ENCODE measurements at places on chromosomes 5 and 9.

DNA sequence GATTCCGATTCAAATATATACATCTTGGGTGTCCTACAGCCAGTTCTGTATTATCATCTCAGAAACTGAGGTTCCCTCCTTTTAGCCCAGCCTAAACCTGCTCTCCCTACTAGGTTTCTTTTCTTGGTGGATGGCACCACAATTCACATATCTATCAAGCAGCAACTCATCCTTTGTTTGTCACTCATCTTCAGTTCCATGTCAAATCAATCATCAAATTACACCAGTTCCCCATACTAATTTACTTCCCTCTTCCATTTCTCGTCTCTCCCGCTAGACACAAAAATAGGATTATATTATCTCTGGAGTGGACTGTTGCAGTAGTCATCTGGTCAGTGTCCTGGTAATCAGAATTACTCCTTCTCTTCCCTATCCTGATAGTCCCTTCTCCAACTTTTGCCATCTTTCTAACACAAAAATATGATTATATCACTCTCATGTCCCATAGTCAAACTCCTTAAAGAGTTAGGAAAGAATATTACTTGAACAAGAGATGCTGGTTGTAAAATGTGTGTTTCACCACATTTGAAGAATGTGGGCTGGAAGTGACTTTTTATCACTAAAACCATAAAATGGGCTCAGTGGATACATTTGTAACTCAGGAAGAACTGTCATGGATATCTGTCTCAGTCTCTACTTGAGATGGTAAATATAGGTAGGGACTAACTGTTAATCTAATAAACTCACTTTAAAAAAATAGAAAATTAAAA is 69.1 kb upstream of the RICTOR start:
- no peak for DNase-seq

DNA sequence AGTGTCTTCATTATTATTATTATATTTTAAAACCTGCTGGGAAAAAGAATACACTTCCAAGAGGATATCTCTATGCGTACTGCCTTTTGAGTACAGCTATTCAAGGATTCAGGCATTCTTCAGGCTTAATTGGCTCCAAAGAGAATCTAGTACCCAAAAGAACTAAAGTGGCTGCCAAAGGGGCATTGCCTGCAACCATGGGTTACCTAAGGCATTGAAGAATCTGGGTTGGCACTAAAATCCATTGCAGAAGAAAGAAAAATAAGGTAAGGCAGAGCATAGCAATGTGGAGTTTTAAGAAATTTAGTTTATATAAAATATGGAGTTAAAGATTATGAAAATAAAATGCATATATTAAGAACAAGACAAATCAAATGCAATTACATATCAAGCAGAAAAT is 223.5 kb downstream of the TMEM161B start:
- DNase-seq, result no peak

DNA sequence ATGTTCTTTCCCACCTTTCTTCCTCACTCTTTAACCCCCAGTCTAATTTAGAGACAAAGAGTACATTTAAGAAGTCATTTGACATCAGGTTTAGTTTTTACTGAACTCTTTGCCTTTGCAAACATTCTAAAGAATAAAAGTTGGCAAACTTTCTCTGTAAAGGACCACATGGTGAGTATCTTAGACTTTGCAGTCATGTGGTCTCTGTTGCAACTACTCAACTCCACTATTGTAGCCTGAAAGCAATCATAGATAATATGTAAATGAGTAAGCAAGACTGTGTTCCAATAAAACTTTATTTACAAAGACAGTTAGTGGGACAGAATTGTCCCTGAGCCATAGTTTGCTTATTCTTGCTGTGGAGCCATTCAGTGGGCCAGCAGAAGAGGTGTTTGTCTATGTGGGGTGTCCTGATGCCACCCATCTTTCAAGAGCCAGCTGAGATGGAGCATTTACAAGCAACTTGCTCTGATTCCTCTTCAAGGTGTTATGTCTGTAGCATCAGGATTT is 25.4 kb downstream of the ABLIM3 start:
- no peak for DNase-seq

GRCh38 chr9:2345013-2345412 is 276.6 kb upstream of the VLDLR start:
- no peak for DNase-seq

GRCh38 chr5:83095957-83096539 is 18.7 kb downstream of the XRCC4 start:
- DNase-seq, result no peak

- DNase-seq, result no peak
These were observed 244.3 kb upstream of the WWC1 start for GRCh38 chr5:168047043-168047668.

DNA sequence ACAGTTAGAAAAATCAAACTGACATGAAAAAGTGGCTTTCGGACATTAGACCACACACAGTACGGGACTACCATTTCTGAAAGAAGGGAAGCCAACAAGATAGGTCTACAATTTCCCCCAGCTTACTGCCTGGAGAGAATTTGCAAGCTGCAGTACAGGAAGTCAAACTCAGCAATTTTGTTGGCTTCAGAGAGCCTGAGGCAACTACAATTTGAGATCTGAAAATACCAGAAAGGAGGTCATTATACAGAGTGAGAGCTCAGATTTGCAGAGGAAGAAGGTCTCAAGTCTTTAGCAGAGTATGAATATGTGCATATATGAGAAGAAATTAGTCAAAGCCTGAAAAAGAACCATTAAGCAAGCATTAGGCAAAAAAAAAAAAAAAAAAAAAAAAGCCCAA is 83.0 kb downstream of the OXCT1 start:
- DNase-seq, result no peak

DNA sequence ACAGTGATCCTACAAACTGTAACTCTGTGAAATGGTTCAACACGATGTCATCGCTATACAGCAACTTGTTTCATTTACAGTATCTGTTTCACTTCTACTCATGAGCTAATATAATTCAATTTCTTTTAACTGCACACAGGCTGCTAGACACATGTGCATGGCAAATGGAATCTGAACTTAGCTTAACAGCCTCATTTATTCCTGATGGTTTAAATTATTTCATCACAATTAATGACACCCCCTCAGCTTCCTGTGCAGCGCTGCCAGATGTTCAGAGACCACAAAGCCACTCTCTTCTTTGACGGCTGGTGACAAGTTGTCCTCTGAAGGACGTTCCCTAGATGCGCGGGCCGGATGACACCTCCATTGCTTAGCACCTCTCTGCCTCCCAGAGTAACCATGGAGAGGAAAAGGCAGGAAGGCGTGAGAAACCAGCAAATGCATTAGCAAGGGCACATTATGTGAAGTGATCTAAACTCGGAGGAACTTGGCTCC is 191.1 kb downstream of the BNC2 start:
- peak; percentile 4 for DNase-seq

DNA sequence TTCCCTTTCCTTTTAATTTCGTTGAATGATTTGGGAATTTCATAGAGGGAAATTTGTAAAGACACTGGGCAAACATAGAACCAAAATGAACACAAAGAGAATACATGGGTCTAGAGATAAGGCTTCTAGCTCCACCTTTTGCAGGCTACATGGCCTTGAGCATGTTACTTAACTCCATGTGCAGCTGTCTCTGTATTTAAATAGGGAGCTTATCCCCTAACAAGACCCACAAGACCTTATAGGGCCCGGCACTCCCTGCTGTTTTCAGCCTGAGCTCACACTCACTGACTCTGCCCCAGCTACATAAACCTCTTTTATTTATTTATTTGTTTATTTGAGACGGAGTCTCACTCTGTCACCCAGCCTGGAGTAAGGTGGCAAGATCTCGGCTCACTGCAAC is 30.6 kb upstream of the TLE1 start:
- no peak for DNase-seq

- peak; percentile 37 for DNase-seq
These were observed 100.3 kb upstream of the PANK3 start for GRCh38 chr5:168679515-168679920.

GRCh38 chr5:157747766-157748700 is 4.5 kb downstream of the LSM11 start:
- no peak for DNase-seq

GRCh38 chr5:151037561-151038411 is 17.4 kb downstream of the GPX3 start:
- no peak for DNase-seq

DNA sequence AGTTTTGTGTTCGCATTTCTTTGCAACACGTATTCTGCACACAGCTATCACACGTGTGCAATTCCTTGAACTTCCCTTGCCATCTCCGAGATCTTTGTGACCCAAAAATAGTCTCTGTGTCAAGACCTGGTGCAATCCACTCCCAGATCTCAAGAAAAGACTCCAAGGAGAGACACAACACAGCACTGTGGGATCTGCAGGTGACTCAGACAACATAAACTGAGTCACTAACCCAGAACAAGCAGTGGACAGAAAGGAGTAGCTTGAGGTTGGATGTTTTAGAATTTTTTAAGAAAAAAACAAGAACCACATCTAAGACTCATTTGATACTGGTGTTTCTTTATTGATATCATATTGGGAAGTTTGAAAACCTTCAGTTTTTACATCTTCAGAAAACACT is 396.9 kb downstream of the AGTPBP1 start:
- no peak for DNase-seq

DNA sequence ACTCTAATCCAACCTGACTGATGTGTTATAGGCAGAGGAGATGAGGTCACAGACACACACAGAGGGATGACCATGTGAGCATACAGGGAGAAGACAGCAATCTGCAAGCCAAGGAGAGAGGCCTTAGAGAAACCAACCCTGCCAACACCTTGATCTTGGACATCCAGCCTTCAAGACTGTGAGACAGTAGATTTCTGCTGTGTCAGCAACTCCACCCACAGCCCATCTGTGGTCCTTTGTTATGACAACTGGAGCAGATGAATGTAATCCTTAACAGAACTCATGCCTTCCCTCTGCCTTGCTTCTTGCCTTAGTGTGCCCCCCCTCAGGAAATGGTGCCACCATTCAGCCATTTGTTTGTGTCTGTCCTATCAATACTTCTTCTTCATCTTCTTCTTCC is 107.4 kb downstream of the NXNL2 start:
- no peak for DNase-seq

GRCh38 chr9:75873712-75874111 is 16.8 kb upstream of the PCSK5 start:
- no peak for DNase-seq

DNA sequence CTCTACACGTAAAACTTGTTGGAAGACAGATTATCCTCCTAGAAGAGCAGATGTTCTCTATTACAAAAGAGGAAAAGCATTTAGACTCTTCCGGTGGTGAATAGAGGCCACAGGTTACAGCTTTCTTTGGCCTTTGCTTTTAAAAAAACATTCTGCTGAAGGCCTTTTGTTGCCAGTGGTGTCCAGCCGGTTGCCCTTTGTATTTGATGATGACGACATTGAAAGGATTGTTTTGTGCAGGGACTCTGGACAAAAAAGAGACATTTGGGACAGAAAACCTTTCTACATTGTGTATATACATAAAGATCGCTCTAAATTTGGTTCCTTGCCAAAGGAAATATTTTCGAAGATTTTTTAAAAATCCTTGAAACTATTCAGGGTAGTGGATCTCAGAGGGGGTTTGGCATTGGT is 180.3 kb downstream of the C9orf152 start:
- DNase-seq, result no peak

- DNase-seq, result no peak
These were observed 173.9 kb upstream of the KLF9 start for GRCh38 chr9:70588381-70588780.

- no peak for DNase-seq
These were observed 37.1 kb downstream of the CAMK2A start for GRCh38 chr5:150252489-150252888.

DNA sequence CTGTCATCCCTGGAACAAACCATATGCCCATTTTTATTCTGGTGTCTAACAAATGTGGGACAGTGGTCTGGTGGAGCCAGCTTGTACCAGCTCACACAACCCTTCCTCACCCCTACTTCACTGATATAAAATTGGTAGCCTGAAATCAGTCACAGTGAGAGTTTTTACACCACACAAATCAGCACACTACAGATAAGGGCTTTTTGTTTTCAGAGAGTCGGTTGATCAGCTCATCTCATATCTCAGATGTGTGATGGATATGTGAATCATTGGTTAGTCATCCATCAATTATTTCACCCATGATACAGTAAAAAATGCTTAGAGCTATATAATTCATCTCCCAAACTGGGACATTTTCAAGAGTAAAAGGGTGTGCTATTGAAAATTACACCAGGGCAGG is 529.2 kb downstream of the EBF1 start:
- DNase-seq, result no peak

GRCh38 chr9:83431101-83432060 is 106.8 kb downstream of the FRMD3 start:
- no peak for DNase-seq

DNA sequence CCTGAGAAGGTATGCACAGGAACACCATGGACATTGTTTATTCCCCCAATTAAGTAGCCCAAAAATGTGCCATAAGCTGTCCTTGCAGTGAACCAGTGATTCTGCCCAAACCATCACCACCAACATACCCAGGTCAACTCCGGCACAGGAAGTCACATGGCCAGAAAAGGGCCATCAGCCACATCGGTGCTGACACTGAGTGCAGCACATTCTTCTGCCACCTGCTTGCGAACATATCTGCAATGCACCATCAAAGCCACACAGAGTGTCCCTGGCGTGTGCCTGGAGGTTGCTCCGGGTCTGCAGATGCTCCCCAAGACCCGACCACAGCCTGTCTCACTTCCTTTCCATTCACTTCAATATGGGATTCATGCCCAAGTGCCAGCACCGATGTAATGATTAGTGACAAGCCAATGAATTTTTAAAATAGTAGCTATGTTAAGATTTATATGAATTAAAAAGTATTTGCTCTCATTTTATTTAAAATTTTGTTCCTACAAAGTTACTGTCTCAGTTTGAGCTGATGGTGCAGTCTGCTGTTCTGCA is 37.6 kb downstream of the SYK start:
- DNase-seq, result peak; percentile 28

DNA sequence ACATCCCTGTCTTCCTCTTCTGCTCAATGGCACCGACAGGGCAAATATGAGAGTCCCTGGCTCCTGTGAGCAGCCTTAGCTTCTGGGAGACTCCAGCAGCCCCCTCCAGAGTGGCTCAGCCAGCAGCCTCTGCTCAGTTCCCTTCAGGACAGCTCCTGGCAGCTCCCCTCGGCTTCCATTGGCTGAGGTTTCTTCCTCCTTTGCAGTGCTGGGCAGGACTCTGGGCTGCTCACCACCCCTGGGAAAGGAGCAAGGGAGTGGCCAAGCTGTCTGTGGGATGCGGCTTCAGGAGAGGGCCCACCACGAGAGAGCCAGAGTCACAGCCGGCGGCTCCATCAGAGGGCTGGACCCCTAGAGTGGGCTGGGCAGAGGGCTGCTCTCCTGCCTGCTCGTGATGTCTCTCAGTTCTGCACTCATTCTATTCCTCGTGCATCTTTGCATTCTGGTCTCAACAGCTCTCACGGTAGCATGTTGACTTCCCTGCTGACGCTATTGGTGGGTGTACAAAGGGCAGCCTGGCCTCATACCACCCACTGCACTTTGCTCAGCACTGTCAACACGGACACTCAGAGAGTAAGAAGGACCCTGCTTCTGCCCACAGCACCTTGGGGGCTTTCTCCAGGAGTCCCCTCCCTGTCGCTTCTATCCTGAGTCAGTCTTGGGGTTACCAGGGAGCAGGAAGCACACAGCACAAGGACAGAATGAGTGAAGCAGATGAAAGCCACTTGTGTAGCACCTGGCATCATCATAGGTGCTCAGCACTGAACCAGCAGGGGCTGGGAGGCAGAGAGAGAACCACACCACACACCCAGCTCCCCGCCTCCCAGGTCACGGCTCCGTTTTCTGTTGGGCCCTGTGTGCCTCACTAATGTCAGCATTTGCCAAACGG is 80.9 kb upstream of the ALDH1B1 start:
- DNase-seq, result no peak

- no peak for DNase-seq
These were observed 39.5 kb upstream of the GLRX start for GRCh38 chr5:95861864-95862561.
